ENCODE measurements at places on chromosomes 5 and 9.

- no peak for DNase-seq
Observed at GRCh38 chr5:125100342-125100741, 353.9 kb upstream of the ZNF608 start.

GRCh38 chr9:134811079-134811672, 69.4 kb upstream of the FCN2 start:
- no peak for DNase-seq

DNA sequence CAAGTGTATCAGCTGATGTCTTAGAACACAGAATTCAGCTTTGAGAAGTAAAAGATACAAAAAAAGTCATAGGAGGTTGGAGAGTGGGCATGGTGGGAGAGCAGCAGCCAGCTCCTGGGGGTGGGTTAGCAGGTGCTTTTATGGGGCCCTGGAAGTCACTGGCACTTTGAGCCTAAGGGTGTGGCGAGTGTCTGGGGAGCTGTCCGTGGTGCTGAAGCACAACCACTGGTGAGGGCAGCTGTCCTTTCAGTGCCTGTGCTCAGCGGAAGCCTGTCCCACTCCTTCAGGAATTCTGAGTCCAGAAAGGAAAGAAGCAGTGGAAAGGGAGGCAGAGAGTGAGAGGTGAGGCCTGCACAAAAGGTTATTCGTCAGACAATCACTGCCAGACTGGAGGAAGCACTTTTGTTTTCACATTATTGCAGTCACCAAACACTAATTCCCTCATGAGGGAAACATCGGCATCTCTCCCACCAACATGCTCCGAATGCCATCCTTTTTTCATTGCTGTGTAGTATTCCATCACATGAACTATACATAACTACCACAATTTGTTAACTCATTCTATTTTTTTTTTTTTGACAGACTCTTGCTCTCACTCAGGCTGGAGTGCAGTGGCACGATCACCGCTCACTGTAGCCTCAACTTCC, 59.4 kb upstream of the RAPGEF1 start:
- peak; percentile 35 for DNase-seq

- no peak for DNase-seq
Observed at GRCh38 chr5:72692651-72693442, 123.6 kb upstream of the TNPO1 start.

- DNase-seq, result no peak
Observed at GRCh38 chr5:95850391-95850894, 27.9 kb upstream of the GLRX start.

Measured in activated naive CD8-positive, alpha-beta T cell treated with anti-CD3 and anti-CD28 coated beads for 36 hours (primary cell).